Left ventricle myocardium inferior (tissue), 1 donor: ENCODE measurements at places on chromosomes 7 and 10. TPM values are rescaled to one million over a fixed set of nuclear protein-coding genes. Genes with fewer than 3 reads are reported as not detected.
A peak's percentile ranks its signal among the peaks of the same experiment; 100 is the strongest.

Gene ADRA2A
- total RNA-seq: 0.27 TPM

Gene CALML3
- not detected for total RNA-seq

GRCh38 chr10:116671274-116671926, 50.6 kb downstream of the PNLIPRP2 start:
- peaks cover 20% of the 10 kb centered on the region for H3K36me3 ChIP-seq
- DNase-seq: no peak
- no peak overlapping the region for H3K4me3 ChIP-seq
- no peak overlapping the region for H3K27ac ChIP-seq
- peaks cover 4% of the 10 kb centered on the region for H3K4me1 ChIP-seq
- peaks cover 37% of the 10 kb centered on the region for H3K27me3 ChIP-seq

GRCh38 chr7:100895956-100896731, 456 bp upstream of the ACHE start:
- peak; percentile 21 for DNase-seq
- H3K36me3 ChIP-seq: no peaks in the 10 kb centered on the region
- peaks cover 89% of the 10 kb centered on the region for H3K27me3 ChIP-seq

DNA sequence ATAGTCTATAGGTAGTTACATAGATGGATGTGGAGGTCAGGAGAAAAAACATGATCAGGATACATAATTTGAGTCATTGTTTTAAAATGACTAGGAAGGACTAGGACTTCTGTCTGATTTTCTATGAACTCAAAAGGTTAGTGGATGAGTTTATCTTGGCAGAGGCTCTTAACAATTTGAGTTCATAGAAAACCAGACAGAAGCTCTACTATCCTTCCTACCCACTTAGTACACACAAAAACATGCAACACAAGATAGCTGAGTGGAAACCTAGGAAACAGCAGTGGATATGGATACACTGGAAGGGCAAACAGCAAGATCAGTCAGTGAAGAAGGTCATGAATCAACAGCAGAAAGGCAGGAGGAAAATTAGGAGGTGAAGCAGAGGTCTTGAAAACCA, 84.6 kb downstream of the VPS50 start:
- H3K4me3 ChIP-seq: no peak overlapping the region
- H3K27ac ChIP-seq: no peak overlapping the region

GRCh38 chr10:96673318-96674099, 46.8 kb downstream of the PIK3AP1 start:
- DNase-seq: peak; percentile 25
- no peaks in the 10 kb centered on the region for H3K27me3 ChIP-seq
- peak overlapping the region; percentile 56 for H3K27ac ChIP-seq
- no peaks in the 10 kb centered on the region for H3K4me1 ChIP-seq
- H3K36me3 ChIP-seq: no peaks in the 10 kb centered on the region
